ENCODE measurements at places on chromosomes 12 and 14.

GRCh38 chr14:105448706-105449111, 25.9 kb upstream of the CRIP2 start:
- no peak for DNase-seq

- DNase-seq: no peak
Measured at GRCh38 chr12:128524439-128524838, 257.5 kb downstream of the TMEM132C start.

- DNase-seq: no peak
Measured at GRCh38 chr12:85260896-85261295, 19.1 kb upstream of the ALX1 start.

DNA sequence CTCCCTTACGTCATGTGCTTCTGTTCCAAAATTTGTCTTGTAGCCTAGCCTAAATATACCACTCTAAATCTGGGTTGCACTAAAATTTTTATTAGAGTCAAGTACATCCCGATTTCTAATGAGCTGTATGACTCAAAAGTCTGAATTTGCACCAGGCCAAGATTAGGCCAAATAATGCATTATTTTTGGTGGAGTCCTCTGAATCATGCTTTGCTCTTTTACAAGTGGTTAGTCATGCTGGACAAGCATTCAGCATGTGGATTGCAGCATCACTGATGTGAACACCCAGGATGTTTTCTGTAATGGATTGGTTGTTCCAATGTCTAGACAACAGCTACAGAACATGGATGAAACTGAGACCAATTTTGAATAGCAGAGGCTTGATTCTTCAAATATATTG, 23.7 kb downstream of the HEBP1 start:
- DNase-seq: no peak

DNA sequence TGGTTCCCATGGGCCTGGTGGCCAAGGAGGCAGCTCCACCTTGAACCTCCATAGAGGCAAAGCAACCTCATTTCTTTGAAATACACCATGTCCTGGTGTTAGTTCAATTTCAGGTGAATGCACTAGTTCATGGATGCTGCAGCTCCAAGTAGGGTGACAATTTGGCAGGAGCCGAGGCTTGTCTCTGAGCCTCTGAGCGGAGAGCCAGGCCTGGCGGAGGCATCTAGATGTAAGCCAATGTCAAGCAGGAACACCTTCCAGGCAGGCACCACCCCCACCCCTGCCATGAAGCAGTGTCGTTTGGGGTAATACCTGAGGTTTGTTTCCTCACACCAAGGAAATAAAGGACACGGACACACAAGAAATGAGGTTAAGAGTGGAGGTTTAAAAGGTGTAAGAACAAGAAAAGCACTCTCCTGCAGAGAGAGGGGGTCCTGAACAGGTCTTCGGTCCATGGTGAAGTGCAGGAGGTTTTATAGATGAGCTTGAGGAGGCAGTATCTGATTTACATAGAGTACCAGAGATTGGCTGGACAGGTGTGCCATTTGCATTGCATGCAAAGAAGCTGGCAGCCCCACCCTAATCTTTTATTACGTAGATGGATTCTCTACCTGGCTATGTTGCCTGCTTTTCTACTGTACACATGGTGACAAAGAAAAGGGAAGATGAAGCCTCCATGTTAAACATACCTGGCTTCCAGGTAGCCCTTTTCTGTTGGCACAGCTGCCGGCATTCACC, 60.3 kb downstream of the RIN3 start:
- no peak for DNase-seq

DNA sequence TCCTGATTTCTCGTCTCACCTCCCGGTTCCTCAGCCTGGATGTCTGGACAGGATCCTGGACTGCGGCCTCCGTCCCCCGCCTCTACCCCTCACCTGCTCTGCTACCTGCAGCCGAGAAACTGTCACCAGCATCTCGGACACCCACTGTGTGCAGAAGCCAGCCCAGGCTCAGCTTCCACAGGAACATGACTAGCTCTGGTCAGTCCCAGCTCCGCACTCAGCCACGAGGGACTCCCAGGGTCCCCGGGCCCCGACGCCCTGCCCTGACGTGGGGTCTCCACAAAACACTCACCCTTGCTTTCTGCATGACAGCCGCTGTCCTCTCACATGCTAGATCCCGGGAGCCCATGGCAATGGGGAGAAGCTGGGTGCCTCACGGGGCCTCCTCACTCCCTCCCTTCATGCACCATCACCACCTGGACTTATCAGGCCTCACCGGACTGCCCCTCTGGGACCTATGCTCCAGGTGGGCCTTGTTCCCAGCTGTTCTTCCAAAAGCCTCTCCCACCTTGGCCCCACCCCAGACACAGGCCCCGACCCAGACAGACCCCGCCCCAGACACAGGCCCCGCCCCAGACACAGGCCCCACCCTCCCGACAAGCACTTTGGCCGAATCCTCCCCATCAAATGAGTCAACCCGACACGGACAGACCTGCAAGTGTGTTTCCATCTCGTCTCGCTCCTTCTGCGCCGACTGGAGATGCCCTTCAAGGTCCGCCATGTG, 26.9 kb upstream of the ANKLE2 start:
- DNase-seq: no peak

DNA sequence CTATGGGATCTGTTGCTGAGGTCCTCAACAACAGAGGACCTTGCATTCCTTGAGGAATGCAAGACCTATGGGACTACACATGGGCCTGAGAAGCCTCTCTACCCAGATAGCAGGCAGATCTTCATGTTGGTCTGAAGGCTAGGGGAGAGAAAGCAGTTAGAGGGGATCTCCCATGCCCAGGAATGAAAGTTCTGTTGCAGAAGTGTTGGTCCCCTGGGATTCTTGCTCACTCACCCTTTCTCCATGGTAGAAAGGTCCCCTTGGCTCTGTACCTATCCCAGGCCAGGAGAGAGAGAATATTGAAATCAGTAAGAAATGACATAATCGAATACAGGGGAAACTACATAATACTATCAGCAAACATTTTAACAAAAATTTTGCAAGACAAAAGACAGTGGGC, 16.5 kb upstream of the KLRC1 start:
- DNase-seq: no peak

DNA sequence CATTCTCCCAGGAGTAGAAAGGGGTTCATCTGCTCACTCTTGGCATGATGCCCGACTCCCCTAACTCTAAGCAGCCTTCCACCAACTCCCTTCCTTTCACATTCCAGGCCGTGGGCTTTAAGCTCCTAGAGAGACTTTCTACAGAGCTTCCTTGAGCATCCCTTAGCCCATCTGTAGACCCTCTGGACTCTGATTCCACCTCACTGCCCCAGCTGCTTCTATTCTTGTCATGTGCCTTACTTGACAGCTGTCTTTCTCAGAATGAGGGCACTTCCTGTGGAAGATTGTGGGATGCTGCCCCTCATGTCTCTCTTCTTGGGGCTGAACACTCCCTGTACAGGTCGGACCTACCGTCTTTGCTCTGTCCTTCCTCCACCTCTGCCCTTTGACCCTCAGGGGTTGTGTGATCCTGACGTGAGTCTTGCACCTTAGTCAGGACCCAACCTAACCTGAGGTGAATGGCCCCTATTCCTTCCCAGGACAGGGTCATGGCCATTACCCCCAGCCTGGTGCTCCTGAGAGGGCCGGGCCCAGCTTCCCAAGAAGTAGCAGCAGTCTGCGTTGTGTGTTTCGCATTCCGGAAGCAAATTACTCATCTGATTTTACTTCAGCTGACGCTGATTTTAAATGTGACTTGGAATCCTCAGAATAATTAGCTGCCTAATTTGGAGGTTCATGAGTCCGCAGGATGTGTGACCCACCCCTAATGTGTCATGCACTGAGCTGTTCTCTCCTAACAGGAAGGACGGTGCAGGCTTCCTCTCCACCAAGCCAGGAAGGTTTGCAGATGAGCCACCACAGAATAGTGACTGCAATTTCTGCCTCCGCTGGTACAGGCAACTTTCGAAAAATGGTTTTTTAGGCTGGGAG, 2.7 kb upstream of the GALNT6 start:
- DNase-seq: no peak

GRCh38 chr12:3744229-3744901, 8.5 kb downstream of the CRACR2A start:
- DNase-seq: no peak

- DNase-seq: no peak
Measured at GRCh38 chr12:8948701-8949341, 624 bp downstream of the M6PR start.

DNA sequence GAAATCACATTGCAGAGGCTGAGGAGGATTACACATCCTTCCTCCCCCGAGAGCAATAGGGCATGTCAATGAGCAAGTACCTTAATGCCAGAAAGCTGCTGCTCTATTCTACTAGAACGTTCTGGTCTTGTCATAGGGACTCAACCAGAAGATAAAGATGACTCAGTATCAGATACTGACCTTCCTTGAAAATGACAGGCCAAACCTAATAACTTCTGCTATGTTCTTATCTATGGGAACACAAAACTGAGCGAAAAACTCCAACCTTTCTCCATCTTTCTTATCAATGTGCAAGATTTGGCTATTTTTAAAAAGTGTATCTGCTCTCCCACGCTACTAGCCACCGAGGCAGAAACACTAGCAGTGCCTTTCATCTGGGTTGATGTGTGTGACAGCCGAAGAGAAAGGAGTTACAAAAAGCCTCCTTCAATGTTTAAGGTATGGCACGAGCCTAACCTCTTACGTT, 5.5 kb downstream of the CCDC92 start:
- DNase-seq: no peak

DNA sequence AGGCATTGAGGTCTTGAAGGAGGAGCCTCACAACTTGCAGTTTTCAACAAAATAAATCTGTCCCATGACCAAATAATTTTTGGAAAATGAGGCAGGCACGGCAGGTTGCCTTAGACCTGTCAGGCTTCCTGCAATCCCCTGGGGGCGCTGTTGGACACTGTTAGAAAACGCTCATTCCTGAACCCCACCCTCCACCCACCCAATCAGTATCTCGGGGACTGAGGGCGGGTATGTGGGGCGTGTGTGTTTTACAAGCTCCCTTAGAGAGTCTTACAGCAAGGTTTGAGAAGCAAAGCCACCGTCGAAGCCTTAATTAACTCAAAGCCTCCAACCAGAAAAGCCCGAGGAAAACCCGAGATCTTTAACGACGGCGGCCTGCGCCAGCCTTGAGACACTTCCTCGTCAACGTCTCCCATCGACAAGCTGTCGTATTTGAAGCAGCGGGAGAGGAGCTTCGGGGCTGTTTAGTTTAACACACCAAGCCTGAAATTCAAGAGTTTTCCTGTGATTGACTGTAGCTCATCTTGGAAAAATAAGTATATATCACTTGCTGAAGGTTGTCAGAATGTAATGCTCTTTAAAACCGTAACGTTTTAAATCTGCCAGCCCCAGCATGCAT, 123.0 kb downstream of the GLT1D1 start:
- no peak for DNase-seq

GRCh38 chr12:15782667-15783066, 6.5 kb downstream of the EPS8 start:
- no peak for DNase-seq

DNA sequence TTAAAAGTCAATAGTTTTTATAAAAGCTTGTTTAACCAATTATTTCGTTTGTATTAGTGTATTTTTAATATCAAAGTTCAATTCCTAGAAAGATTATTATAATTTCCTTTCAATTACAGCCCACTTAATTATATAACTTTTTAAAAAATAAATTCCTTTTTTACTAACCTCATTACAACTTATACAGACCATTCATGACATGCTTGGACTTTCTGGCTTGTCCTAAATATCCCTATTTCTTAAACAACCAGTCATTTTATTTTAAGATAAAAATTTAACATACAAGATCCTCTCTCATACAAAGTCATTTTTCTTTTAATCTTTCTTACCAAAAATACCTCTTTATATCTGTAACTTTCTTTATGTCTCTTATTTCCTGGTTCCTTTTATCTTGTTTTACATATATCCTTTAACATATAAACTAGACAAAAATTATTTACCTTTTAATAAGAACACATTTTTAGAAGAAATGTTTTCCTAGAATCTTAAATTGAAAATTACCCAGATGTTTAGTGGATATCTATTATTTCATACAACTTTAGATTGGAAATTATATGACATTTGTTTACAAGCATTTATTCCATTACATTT, 10.4 kb upstream of the TMEM263 start:
- DNase-seq: no peak

- no peak for DNase-seq
Measured at GRCh38 chr14:77004711-77005460, 23.6 kb downstream of the IRF2BPL start.

GRCh38 chr12:94650143-94651056, at the start of gene TMCC3:
Gene TMCC3, minus strand, starts transcription at chr12:94650557. Its CDS starts 127 bp downstream, at chr12:94650430.
- DNase-seq: no peak

DNA sequence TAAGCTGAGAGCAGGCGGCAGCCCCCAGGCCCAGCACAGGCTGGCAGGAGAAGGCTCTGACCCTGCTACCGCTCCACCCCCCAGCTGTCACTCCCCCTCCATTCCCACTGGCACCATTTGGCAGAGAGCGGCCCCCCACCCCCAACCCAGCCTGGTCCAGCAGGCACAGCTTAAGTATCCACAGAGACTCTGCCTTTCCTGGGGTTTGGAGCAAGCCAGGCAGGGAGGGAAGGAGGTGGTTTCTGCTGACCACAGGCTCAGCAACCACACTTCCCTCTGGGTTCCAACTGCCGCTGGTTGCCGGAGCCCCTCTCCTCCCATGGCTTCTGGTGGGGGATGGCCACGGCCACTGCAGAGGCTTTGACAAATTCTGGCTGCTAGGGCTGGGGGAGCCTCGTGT, 30.5 kb upstream of the CCND2 start:
- DNase-seq: no peak

- no peak for DNase-seq
Measured at GRCh38 chr14:28782301-28782700, 15.7 kb downstream of the FOXG1 start.

- DNase-seq: no peak
Measured at GRCh38 chr14:97543221-97543620, 746.0 kb downstream of the VRK1 start.
